ENCODE measurements at places on chromosomes 16 and 17.

- peak; percentile 8 for DNase-seq
Observed at GRCh38 chr17:269616-270514, 82.7 kb downstream of the RPH3AL start.

GRCh38 chr17:30586818-30587595 is 109.8 kb downstream of the GOSR1 start:
- no peak for DNase-seq

- no peak for DNase-seq
Observed at GRCh38 chr17:65551267-65552040, 10.0 kb downstream of the AXIN2 start.

DNA sequence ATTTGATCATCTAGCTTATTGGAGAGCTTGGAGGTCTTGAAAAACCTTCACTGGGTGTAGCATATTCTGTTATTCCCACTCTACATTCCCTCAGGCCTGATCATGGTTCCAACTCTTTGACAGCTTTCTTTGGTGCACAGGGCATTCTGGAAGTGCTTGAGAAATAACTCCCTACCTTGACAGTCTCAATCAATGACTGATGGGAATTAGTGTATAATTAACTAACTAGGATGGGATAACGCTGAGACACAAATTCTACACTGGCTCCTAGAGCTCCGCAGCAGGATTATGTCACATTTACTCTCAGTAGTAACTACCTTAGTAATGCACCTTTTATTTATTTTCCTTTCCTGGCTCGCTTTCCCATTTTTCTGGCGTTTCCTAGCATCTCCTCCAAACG is 236.4 kb downstream of the MAP2K6 start:
- no peak for DNase-seq

DNA sequence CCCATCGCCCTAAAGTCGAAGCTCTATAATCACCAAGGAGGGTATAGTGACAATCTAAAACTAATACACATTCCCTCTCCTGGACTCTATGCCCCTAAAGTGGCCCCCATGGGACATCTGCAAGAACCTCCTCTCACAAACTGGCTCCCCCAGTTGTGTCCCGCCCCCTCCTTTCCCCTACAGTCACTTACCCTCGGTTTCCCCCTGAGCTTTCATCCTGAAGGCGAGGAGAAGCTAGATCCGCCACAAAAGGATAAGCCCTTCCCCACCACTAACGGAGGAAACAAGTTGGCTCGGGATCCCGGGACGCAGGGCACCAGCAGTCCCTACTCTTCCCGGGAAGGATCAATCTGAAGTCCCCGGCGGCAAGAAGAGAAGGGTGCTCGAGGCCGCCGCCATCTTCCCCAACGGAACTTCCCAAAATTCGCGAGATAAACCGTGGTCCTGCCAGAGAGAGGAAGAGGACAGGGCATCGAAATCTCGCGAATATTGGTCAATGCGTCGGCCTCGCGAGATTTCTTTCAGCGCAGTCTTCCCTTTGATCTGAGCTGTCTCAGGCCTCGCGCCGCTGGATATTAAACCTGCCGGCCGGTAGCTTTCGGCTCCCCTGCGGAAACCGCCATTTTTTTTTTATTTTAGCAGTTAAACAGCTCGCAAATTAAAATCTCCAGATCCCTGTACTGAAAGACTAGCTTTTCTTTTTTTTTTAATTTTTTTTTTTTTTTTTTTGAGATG is at the start of gene MED1:
Gene MED1, minus strand, starts transcription at position 417 of the 735 bp plus-strand sequence. Its CDS starts 201 bp downstream, at position 216.
- peak; percentile 96 for DNase-seq

- no peak for DNase-seq
Observed at GRCh38 chr16:8107296-8107695, 483.0 kb downstream of the TMEM114 start.

GRCh38 chr16:27455700-27456099 is 53.7 kb downstream of the IL21R start:
- peak; percentile 34 for DNase-seq

DNA sequence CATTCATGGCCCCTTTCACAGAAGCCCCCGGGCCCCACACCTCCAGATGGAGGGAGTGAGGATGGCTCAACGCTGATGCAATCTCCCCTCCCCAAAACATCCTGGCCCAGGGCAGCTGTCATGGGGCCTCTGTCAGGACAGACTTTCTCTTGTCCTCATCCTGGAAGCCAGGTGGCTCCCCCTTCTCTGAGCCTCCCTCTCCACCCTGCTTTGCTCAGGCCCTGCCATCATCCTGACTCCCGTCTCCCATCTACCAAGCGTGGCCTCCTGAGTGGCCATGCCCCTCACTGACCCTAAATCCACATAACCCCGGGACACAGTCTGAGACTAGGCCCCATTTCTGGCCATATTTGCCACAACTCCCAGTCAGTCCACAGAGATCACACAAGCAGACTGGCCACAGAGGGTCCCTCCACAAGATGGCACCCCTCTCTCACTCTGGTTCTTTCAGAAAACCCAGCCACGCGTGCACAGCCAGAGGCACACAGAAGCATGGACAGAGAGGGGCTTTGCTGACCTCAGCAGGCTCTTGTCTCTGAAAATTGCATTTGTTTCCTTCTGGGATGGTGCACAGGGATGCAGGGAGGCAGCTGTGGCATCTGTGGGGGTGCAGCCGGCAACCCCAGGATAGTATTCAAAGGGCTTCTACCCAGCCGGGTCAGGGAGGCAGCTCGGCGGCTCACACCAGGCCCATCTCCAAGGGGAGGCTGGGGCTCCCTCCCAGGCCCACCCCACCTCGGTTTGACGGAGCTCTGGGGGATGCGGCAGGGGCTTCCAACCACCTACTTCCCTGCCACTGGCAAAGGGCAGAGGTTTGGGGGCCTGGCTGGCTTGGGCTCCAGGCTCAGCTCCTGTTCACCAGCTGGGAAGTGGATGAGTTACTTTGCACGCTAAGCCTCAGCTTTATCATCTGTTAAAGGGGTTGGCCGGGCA is 16.9 kb downstream of the DOC2B start:
- DNase-seq = peak; percentile 54

DNA sequence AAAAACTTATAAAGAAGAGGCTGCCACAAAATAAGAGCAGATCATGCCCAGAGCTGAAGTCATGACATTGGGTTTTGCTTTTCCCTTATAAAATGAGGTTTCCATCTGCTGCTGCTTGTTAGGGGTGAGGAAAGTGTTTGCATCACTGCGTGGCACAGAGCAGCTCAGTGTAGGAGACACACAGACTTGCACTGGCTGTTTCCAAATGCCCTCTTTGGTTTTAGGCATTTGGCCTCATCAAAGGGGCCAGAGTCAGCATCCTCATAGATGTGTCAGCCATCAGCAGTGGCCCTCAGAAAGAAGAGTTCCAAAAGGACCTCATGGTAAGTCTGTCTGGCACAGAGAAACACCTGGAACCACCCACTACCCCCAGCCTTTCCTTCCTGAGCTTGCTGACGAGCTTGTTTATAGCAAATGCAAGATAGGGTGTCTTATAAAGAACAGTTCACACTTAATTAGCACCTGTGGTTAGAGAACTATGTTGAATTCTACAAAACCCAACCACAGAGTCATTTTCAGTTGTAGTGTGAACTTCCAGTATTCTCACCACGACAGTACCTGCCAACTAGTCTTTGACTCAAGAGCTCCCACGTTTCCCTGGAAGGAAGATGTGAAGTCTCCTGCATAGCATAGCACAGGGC is 17.0 kb downstream of the VWA3A start:
- DNase-seq = no peak

DNA sequence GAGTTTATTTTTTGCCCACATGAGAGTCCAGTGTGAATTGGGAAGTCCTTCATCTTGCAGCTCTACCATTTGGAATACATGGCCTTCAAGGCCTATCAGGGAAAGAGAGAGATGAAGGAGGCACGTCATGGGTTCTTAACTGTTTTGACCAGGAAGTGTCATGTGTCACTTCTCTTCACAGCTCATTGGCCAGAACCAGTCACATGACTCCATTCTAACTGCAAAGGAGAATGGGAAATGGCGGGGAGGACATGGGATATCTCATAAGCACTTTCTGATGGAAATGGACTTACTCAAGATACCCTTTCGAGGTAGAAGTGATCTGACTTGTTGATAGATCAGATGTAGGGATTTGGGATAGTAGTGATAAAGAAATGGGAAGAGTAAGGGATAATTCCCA is 57.9 kb upstream of the CES5A start:
- no peak for DNase-seq

- DNase-seq = no peak
Observed at GRCh38 chr16:65123396-65124211, 1.7 kb upstream of the CDH11 start.

GRCh38 chr16:84098939-84099338 is 17.8 kb downstream of the MBTPS1 start:
- DNase-seq = no peak

GRCh38 chr17:77959126-77959925 is 823 bp downstream of the TNRC6C start:
- DNase-seq = peak; percentile 54

Measured in activated naive CD4-positive, alpha-beta T cell treated with anti-CD3 and anti-CD28 coated beads, Interleukin-2, amount 10 ng/mL, durations not matched to agents 7 days and 5 days (primary cell).